ENCODE measurements at places on chromosomes 1 and 21. TPM values are rescaled to one million over a fixed set of nuclear protein-coding genes. Genes with fewer than 3 reads are reported as not detected.

Gene ELF3
- total RNA-seq = 15.6 TPM

Gene FDPS
- total RNA-seq = 370 TPM

Gene HES2
- total RNA-seq = 0.36 TPM

- no peak overlapping the region for H3K27ac ChIP-seq
- no peaks in the 10 kb centered on the region for H3K4me1 ChIP-seq
- H3K36me3 ChIP-seq = no peaks in the 10 kb centered on the region
- H3K27me3 ChIP-seq = no peaks in the 10 kb centered on the region
These were observed 202.0 kb downstream of the USH2A start for GRCh38 chr1:216221260-216221700.

- no peak overlapping the region for H3K27ac ChIP-seq
- no peak for DNase-seq
These were observed 9.9 kb downstream of the TOR1AIP2 start for GRCh38 chr1:179867493-179868330.

- H3K4me3 ChIP-seq = no peak overlapping the region
- H3K36me3 ChIP-seq = no peaks in the 10 kb centered on the region
- no peaks in the 10 kb centered on the region for H3K4me1 ChIP-seq
- no peaks in the 10 kb centered on the region for H3K27me3 ChIP-seq
- no peak for DNase-seq
These were observed 6.7 kb downstream of the SLC1A7 start for GRCh38 chr1:53135735-53136114.

DNA sequence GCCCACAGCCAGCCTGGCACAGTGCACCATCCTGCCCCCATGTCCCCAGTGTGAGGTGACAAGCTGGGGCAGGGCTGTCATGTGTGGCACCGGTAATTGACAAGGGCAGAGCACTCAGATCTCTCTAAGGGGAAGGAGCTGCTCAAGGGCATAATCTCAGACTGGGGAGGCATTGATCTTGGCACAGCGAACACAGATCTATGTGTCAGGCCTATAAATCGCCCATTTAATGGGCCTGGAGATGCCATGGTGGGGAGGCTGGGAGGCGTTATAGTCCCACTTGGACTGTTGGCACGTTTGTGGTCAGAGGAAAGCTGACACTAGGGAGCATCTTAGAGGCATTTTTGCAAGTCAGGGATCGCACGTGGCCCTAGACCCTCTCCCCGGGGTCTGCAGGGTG, 594.1 kb downstream of the PTPRU start:
- no peak overlapping the region for H3K27ac ChIP-seq
- no peaks in the 10 kb centered on the region for H3K4me1 ChIP-seq
- no peak for DNase-seq
- H3K36me3 ChIP-seq = no peaks in the 10 kb centered on the region
- no peaks in the 10 kb centered on the region for H3K27me3 ChIP-seq
- H3K4me3 ChIP-seq = no peak overlapping the region

DNA sequence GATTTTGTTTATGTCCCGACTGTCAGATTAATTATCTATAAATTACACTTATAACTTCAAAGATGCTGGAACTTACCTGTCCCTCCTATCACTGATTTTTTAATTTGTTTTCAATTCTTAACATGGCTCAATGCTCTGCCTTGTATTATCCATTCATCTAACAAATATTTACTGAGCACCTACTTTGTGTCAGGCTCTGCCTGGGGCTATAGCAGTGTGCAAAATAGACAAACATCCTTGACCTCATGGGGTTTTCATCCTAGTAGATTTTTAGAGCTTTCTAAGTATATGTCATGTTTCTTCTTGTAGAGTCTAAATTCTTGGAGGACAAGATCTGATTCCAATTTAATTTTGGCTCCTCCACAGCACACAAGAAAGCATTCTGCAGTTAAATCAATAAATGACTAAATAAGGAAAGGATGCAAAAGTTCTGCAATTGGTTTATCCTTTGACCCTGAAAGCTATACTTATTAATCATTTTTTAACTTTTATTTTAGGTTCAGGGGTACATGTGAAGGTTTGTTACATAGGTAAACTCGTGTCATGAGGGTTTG, 10.8 kb upstream of the SMYD2 start:
- no peaks in the 10 kb centered on the region for H3K27me3 ChIP-seq
- no peak for DNase-seq
- no peak overlapping the region for H3K27ac ChIP-seq

DNA sequence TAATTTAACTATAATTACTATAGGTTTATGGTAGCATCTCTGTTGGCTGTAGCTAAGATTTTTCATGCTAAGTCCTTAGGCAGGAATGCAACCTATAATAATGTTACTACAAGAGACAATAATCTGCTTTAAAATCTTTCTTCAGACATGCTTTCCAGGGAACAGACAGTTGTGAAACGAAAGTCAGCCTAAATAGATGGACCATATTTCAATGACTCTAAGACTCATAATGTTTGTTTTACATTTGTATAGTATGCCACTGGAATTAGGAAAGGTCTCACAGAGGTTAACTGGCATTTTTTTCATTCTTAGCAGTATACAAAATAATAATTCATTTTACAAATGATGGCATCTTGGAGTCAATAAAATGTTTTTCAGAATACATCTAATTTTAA, 8.1 kb downstream of the RERE start:
- H3K27ac ChIP-seq = no peak overlapping the region
- H3K36me3 ChIP-seq = no peaks in the 10 kb centered on the region
- H3K4me1 ChIP-seq = no peaks in the 10 kb centered on the region
- no peak overlapping the region for H3K4me3 ChIP-seq
- no peak for DNase-seq

- no peak overlapping the region for H3K4me3 ChIP-seq
- peaks cover 22% of the 10 kb centered on the region for H3K4me1 ChIP-seq
- no peaks in the 10 kb centered on the region for H3K27me3 ChIP-seq
- H3K36me3 ChIP-seq = no peaks in the 10 kb centered on the region
- DNase-seq = no peak
- no peak overlapping the region for H3K27ac ChIP-seq
These were observed 101.5 kb upstream of the ZNF644 start for GRCh38 chr1:91123319-91123718.
